Effector memory CD4-positive, alpha-beta T cell (primary cell): ENCODE measurements at places on chromosomes 1 and 21.

DNA sequence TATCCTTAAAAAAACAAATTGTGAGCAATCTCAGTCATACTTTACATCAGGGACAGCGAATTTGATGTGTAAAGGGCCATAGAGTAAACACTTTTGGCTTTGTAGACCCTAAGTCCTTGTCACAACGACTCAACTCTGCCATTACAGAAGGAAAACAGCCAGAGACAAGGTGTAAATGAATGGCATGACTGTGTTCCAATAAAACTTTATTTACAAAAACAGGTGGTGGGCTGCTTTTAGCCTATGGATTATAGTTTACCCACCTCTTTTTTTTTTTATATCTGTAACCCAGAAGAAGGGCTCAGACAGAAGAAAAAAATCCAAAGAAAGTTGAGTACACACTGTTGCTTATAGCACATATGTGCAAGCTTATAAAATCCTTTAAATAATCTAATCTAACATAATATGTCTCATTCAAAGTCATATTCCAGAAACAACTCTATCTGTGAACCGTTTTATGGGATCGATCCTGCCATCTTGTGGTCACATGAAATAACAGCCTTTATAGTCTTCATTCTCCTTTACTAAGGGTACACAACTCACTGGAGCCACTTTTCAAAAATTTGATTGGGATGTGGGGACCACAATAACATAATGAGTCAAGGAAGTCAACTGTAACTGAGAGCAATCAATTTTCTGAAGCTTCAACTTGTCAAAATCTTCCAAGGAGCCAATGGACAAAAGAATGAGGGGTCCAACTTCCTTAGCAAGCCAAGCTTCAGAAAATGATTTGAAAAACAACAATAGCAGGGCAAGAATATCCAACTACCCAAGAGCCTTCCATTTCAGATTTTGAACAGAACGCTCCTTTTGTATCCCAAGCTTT, 142.2 kb upstream of the KRTAP19-8 start:
- H3K4me1 ChIP-seq, result peaks cover 69% of the 10 kb centered on the region
- H3K27me3 ChIP-seq, result no peaks in the 10 kb centered on the region
- peak overlapping the region; percentile 78 for H3K27ac ChIP-seq
- H3K4me3 ChIP-seq, result no peak overlapping the region

DNA sequence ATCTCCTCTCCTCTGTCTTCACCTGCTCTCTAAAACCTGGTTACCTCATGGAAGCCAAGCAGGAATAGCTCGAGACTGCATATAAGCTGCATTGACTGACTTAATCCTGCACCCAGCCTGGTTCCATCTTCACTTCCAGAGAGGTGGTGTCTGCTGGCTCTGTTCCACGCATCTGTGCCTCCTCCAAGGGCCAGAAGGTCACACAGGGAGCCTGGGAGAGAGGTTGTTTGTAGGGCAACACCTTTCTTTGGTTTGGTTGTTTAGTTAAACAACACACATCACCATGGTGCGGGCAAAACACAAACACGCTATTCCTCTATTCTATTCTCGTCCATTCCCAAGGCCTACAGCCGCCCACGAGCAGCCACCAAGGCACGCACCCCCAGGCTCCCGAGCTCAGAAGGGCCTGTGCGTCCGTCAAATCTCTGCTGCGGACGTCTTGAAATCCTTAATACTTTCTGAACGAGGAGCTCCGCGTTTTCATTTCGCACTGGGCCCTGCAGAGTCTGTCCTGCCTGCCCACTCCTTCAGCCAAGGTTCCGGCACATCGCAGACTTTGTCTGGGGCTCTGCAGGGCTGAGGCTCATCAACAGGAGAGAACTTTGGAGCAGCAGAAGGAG, 116.2 kb downstream of the RIPK4 start:
- no peak for DNase-seq
- no peaks in the 10 kb centered on the region for H3K4me1 ChIP-seq
- no peaks in the 10 kb centered on the region for H3K36me3 ChIP-seq

DNA sequence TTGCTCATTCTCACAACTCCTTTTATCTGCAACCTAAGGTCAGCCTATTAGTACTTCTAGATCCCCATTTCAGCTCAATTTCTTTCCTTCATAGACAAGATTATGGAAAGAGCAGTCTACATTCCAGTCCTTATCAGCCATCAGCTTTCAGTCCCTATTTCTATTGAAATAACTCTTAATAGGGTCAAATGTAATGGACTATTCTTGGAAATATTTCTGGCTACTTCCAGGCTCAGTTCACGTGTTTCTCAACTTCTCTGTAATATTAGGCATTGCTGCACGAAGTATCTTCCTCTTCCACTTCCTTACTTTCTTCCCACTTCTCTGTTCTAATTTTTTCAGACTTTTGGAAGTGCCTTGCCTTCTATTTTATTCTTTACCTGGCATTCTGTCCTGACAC, 232.9 kb upstream of the USP25 start:
- H3K4me3 ChIP-seq, result no peak overlapping the region
- H3K27ac ChIP-seq, result no peak overlapping the region
- no peaks in the 10 kb centered on the region for H3K27me3 ChIP-seq

DNA sequence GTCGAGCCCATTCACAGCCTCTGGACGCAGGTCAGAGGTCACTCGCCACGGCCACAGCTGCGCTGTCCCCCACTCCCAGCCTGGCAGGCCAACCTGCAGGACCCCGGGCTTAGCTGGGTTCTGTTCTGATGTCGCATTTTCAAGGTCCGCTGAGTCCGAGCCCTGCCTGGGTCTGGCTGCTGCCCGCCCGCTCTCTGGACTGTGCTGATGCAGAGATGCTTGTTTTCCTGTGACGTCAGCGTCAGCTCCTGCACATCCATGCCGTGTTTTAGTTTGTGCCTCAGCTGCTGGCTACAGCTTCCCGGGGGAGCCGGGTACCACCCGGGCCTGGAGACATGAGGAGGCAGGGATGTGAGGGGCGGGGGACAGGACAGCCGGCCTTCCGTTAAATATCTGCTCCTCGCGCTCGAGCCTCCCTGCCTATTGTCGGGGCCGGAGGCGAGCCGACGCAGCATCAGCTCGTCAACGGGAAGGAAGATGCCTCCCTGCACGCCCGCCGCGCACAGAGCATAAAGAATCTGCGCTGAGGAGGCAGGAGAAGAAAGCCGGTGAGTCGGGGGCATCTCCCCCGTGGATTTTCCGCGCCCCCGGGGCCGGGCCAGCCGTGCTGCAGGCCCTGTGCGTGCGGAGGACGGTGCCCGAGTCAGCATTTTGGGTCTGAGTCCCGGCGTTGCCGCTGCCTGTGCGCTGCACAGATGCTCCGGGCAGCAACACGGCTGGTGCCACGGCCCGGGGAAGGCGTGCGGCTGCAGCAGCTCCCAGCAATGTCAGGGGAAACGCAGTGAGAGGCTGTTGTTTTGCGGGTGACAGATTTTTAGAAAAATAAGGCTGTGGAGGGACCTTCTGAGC, 23.4 kb downstream of the PRKCZ start:
- no peak overlapping the region for H3K4me3 ChIP-seq
- no peak for DNase-seq
- H3K27me3 ChIP-seq, result no peaks in the 10 kb centered on the region
- H3K27ac ChIP-seq, result no peak overlapping the region

GRCh38 chr1:180150982-180151381, 3.7 kb upstream of the QSOX1 start:
- H3K36me3 ChIP-seq, result no peaks in the 10 kb centered on the region
- no peak for DNase-seq
- no peak overlapping the region for H3K4me3 ChIP-seq
- H3K27ac ChIP-seq, result no peak overlapping the region
- no peaks in the 10 kb centered on the region for H3K27me3 ChIP-seq
- H3K4me1 ChIP-seq, result peaks cover 14% of the 10 kb centered on the region
